ENCODE measurements at places on chromosomes 3 and 15. TPM values are rescaled to one million over a fixed set of nuclear protein-coding genes. Genes with fewer than 3 reads are reported as not detected.

Gene TGM5
- not detected for total RNA-seq

Gene REC114
- not detected for total RNA-seq

Gene ASB14
- under 0.01 TPM for total RNA-seq

Gene CGNL1
- total RNA-seq: 3.3 TPM

Gene RAD51
- total RNA-seq: 6.9 TPM

Gene FGD5
- 5.4 TPM for total RNA-seq

Gene ALG3
- 29.3 TPM for total RNA-seq

Gene COL7A1
- total RNA-seq: 5.4 TPM

Gene SNX33
- 28.0 TPM for total RNA-seq

Gene GAP43
- total RNA-seq: 9.9 TPM

Gene GPR62
- total RNA-seq: under 0.01 TPM

Gene ANKRD63
- not detected for total RNA-seq

Gene RBP2
- total RNA-seq: not detected

Data from aortic smooth muscle cell (primary cell).